Prostate gland (tissue), 2 donors: ENCODE measurements at places on chromosomes 1 and 21. TPM values are rescaled to one million over a fixed set of nuclear protein-coding genes. Genes with fewer than 3 reads are reported as not detected.

Gene CCSAP
- total RNA-seq = 6.4 TPM

Gene CROCC
- 19.6 TPM for total RNA-seq

Gene MSH4
- 0.05 TPM for total RNA-seq

DNA sequence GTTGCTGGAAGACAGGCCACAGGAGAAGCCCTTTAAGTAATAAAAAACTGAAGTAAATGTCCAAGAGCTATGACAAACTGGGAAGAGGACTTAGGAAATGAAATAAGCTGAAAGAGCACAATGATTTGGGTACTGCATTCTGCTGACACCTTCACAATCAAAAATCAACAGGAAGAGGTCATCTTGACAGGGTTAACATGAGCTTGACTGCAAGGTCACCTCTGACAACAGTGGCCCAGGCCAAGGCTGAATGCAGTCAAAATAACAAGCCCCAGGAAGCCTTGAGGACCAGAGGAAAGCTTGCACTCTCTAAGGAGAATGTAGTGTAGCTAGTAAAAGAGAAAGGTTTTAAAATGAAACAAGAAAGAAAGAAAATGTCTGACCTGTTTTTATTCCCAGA lies 179.3 kb downstream of the SEC16B start:
- H3K4me1 ChIP-seq = no peaks in the 10 kb centered on the region
- no peak for DNase-seq
- no peaks in the 10 kb centered on the region for H3K36me3 ChIP-seq

DNA sequence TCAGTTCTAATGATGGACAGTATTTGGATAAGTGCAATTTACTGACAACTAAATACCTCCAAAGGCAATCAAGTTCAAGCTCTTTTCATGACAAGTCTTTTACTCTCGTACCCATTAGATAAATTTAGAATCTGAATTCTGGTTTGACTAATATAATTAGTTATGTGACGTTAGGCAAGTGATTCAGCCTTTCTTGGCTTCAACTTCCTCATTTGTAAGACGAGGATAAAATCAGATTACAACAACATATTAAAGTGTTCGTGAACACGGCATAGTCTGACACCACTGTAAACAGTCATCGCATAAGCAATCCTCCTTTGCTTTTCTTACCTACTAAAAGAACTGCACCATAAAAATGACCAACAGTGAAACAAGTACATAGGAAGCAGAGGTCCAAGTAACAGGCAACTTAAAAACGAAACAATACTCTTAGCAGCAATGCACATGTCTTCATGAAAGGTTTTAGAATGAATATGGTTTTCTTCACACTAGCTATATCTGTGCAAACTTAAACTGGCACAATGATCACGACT lies 25.7 kb downstream of the COA6 start:
- no peak for DNase-seq
- no peaks in the 10 kb centered on the region for H3K4me1 ChIP-seq
- no peaks in the 10 kb centered on the region for H3K27me3 ChIP-seq
- H3K27ac ChIP-seq = no peak overlapping the region

DNA sequence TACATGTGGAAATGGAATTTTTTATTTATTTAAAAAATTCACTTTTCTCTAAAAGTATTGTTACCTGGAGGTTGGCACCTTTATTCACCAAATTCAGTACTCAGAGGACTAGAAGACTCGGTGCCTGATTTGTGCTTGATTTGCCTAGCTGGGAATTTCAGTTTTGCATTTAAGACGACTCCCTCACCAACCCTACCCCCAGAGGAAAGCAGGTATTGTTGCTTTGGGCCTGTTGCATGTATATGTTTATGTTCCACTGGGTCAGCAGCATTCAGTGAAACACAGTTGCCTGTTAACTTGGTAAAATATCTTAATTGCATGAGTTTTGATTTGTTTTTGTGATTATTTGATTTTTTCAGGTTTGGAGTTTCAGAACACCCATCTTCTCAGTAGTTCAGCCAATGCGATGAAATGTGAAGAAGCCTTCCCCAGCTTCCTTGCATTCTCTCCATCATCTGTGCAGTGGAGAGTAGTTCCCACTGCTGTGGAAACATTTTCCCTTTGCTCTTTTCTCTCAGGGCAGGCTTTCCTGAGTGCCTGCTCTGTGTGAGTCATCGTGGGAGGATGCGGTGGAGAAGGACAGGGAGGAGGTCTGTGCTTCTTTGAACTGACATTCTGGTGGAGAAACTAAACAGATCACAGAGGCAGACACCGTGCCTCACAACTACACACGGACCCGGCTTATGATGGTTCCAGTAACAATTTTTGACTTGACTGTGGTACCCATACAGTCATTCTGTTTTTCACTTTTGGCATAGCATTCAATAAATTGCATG lies 6.4 kb downstream of the ADARB1 start:
- H3K27me3 ChIP-seq = no peaks in the 10 kb centered on the region
- DNase-seq = no peak

DNA sequence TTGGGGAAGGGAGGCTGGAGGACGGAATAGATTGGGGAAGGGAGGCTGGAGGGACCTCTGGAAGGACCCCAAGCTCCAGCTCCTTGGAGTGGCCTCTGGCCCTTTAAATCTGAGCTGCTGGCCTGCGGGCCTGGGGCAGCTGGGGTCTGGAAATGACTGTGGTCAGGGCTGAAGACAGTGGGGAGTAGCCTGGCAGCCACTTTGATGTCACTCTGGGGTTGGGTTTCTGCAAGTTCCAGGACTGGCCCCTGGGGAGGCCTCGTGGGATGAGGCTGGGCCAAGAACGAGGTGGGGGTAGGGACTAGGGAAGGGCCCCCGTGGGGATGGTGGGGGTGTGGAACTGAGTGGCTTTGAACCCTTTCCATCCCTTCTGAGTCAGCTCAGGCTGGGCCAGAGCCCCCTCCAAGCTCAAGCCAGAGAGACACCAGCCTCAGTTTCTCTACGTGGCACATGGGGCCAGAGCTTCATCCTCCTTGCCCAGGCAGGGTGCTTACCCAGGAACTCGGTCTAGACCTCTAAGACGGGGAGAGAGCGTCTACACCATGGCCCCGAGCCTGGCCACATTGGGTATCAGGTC lies 59.7 kb downstream of the ALPL start:
- H3K4me3 ChIP-seq = no peak overlapping the region
- no peaks in the 10 kb centered on the region for H3K4me1 ChIP-seq

DNA sequence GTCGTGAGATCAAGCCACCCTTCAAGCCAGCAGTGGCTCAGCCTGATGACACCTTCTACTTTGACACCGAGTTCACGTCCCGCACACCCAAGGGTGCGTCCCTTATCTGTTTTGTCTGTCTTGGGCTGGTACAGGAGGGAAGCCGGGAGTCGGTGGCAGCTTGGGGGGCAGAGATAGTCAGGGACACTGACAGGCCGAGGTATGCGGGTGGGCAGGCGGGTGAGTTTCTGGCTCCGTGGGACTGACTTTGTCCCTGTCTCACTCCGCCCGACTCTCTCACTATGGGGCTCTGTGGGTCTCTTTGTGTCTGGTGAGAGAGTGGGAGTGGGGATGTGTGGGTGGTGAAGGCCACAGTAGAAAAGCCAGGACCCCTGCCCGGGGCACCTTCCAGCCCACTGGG lies 27.4 kb downstream of the RPS6KA1 start:
- H3K27me3 ChIP-seq = no peaks in the 10 kb centered on the region
- H3K27ac ChIP-seq = no peak overlapping the region
- H3K4me3 ChIP-seq = no peak overlapping the region

DNA sequence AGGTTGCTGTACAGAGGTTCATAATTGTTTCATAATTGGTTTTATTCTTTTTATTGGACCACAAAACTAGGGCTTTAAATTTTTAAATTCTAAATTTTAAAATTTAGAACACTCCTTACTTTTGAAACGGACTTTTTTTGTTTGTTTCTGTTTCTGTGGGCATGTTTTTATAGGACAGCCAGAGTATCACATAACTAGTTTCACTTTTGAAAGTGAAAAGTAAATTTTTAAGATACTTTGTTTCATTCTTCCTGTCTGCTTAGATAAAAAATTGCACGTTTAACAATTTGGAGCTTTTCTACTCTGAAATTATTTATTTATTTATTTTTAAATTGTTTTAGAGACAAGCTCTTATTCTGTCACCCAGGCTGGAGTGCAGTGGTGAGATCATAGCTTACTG lies 29.7 kb downstream of the MDM4 start:
- no peak overlapping the region for H3K4me3 ChIP-seq
- no peaks in the 10 kb centered on the region for H3K4me1 ChIP-seq
- peaks cover 6% of the 10 kb centered on the region for H3K36me3 ChIP-seq
- no peak overlapping the region for H3K27ac ChIP-seq

DNA sequence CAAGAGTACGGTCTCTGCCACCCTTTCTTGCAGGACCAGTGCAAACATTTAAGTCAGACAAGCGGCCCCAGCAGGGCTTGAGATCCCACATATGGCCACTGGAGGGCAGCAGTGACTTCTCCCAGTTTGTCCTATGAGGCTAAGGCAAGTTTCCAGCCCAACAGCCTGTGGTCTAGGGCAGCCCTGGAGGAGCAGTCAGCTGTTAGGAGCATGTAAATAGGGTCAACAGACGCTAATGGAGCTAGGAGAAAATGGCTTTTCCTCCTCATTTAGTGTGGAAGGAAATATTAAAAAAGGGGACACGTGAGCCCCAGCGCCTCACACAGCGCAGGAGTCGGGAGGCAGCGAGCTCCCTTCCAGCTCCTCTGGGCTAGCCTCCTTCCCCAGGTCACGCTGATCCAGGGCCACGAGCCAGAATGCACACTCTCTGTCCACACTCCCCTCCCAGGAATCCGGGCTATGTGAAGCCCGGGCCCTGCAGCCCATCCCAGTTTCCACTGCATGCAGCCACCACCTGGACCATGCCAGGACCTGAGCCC lies 95.6 kb downstream of the LAMC2 start:
- DNase-seq = peak; percentile 86
- peak overlapping the region; percentile 39 for H3K27ac ChIP-seq
- H3K27me3 ChIP-seq = no peaks in the 10 kb centered on the region
- H3K4me1 ChIP-seq = no peaks in the 10 kb centered on the region

- H3K4me1 ChIP-seq = no peaks in the 10 kb centered on the region
- H3K4me3 ChIP-seq = no peak overlapping the region
- H3K36me3 ChIP-seq = no peaks in the 10 kb centered on the region
These were observed 60.8 kb upstream of the IVNS1ABP start for GRCh38 chr1:185377831-185378230.
